AG09319 (cell line): ENCODE measurements at places on chromosomes 7 and 10.

- no peak for DNase-seq
These were observed 106.3 kb downstream of the KIAA1217 start for GRCh38 chr10:24315211-24315610.

GRCh38 chr7:46955531-46955930, 626.4 kb downstream of the TNS3 start:
- DNase-seq: no peak

- no peak for DNase-seq
These were observed 21.3 kb downstream of the CYP2W1 start for GRCh38 chr7:1004018-1004852.

- no peak for DNase-seq
These were observed 233.3 kb upstream of the NFE2L3 start for GRCh38 chr7:25918731-25919130.

DNA sequence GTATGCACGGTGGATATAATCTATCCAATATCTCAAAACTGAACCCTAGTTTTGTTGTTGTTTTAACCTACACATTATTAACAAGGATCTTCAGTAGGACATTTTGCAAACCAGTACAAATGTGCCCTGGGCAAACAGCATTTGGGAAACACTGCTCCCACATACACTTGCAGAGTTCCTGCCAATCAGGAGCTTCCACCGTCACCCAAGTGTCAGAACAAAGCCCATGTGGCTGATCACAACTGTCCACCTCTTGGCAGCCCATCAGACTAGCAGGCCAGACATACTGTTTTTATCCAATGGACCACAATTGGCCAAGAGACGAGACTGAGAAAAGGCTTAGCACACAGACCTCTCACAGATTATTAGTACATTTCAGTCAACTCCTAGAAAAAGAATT, 200.4 kb downstream of the FAM107B start:
- DNase-seq: no peak

GRCh38 chr7:94296881-94297280, 97.8 kb upstream of the COL1A2 start:
- DNase-seq: no peak

DNA sequence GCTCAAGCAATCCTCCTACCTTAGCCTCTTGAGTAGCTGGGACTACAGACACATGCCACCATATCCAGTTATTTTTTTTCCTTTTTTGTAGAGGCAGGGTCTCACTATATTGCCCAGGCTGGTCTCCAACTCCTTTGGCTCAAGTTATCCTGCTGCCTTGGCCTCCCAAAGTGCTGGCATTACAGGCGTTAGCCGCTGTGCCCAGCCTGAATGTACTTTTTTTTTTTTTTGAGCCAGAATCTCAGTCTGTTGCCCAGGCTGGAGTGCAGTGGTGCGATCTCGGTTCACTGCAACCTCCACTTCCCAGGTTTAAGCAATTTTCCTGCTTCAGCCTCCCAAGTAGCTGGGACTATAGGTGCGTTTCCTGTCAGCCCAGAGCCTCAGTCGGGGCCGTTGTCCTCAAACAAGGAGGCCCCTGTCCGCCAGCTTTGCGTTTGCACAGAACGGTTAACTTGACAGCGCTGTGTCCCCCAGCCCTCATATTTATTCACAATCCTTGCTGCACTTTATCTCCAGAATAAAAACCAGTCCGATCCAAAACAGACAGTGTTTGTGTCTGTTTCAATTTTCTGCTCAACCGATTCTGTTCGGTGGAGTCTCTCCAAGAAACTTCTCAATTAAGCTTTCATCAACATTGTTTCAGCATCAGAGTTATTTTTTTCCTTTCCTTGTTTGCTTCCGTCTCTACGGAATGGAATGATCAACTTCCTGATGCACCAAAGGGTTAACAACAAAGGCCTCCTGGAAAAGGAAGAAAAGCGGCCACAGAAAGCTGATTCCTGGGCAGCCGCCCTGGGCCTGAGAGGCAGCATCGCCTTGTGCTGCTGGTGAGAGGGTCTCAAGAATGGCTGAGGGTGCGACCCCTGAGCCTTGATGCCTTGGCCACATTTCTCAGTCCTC, 64.5 kb downstream of the PDIA4 start:
- DNase-seq: no peak

GRCh38 chr7:35646289-35647023, 48.5 kb downstream of the HERPUD2 start:
- DNase-seq: no peak

GRCh38 chr10:4306871-4307270, 519.1 kb upstream of the AKR1E2 start:
- no peak for DNase-seq

- DNase-seq: no peak
These were observed 15.3 kb downstream of the POT1 start for GRCh38 chr7:124914298-124914697.

DNA sequence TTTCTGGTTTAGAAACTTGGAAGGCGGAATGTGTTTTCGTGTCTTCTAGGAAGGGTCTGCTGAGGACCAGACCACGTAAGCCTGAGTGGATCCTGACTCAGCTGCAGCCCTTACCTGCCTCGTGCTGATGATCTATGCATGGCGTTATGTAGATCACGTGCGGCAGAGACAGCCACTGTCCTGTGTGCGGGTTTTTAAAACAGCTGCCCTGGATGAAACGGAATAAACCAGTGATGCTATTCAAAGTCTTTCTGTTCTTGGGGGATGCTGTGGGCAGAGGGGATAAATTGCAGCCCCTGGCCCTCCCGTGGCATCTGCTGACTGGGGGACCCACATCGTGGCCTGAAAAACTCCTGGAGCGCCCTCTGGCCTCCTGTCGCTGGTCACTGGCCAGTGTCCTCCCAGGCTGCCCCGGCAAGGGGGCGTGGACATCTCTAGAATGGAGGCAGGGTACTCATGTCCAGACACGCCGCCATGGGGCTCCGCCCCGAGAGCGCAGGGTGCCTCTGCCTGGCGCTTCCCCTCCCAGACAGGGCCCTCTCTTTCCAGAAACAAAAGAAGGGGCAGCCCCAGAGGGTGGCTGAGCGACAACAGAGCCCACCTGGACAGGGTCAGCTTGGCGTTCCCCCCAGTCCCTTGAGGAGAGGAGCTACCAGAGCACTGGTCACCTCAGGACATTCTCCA, 13.2 kb downstream of the ALKBH4 start:
- DNase-seq: no peak

DNA sequence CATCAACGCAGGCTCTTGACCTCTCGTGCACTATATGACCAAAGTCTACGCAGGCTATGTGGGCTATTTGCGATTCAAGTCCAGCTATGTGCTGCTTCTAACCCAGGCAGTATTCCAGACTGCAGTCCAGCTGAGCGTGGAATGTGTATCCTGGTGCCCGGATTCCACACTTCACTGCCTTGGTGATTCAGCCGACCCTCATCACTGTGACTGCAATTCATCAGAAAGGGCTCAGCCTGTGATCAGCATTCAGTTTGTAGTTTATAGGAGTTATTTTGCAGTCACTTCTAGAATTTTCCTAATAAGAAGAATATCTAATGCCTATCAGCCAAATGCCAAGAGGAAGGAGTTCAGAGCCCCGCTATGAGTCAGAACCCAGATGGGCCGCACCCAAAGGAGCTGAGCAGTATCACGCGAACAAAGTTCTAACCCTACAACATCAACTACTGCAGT, 119.8 kb upstream of the LANCL2 start:
- peak; percentile 95 for DNase-seq

GRCh38 chr10:121928528-121928884, 675 bp upstream of the ATE1 start:
- DNase-seq: no peak

- no peak for DNase-seq
These were observed 3.5 kb downstream of the FASTK start for GRCh38 chr7:151076863-151077704.

DNA sequence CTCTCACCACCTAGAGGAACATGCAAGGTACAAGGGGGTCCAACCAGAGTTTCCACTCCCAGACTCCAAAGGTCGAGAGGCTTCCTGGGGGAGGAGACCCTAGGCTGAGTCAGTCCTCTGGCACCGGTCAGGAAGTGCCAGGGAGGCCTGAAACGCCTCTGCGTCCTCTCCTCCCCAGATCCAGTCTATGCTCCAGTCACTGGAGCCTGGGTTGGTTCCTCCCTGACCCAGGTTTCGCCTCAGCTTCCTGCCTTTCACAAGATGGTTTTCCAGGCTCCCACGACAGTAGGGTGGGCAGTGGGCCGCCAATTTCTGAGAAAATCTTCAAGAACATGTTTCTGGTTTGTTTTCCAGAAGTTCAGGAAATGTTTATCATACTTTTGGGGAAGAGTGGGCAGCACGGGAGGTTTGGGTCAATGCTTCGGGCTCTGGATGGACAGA, 30.0 kb downstream of the DUSP5 start:
- DNase-seq: no peak
